C1 segment of cervical spinal cord (tissue), 14 donors: ENCODE measurements at places on chromosomes 4 and X.
A peak's percentile ranks its signal among the peaks of the same experiment; 100 is the strongest.

DNA sequence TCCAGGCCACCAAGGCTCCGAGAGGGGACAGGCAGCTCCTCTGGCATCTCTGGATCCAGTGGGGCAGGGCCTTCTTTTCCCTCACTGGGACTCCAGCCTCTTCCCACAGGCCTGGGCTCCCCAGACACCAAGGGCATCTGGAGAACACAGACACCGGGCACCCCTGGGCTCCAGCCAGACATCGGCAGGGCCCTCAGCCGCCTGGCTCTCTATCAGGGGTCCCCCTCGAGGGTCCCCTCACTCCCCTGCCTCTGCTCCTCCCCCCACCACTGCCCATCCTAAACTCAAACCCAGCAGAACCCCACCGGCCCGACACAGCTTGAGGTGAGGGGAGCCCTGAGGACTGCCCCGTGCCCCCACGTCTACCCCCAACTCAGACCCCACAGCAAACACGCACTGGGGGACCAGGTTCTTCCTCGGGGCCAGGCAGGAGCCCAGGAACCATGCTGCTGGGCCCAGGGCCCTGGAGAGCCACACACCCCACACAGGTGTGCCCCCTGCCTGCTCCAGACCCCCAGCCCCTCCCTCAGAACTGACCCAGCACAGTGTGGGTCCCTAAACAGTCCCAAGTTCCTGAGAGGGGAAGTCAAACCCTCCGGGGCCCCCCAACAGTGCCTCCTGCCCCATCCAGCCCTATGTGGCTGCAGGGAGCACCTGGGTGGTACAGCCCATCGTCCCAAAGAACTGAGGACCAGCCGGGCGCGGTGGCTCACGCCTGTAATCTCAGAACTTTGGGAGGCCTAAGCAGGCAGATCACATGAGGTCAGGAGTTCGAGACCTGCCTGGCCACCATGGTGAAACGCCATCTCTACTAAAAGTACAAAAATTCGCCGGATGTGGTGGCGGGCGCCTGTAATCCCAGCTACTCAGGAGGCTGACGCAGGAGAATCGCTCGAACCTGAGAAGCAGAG is 86.8 kb downstream of the FAM53A start:
- no peak for DNase-seq

GRCh38 chrX:37783305-37783704 is 3.4 kb downstream of the CYBB start:
- DNase-seq, result peak; percentile 1

DNA sequence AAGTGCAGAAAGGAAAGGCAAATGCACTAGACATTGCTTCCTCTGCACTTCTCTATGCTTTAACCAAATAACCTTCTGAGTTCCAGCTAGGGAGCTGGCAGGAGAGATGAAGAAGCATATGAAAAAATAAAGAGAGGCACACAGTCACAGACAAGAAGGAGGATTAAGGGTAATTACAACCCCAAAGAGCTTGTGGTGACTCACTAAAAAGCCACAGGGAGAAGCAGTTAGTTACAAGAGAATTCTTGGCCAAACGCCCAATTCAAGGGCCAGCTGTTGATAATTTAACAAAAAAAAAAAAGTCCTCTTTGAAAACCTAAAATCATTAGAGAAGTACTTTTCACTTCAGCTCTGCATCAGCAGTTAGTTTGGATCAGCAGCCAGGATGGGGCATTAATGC is 478.0 kb downstream of the KCNIP4 start:
- DNase-seq, result no peak

- DNase-seq, result no peak
Observed at GRCh38 chr4:1613099-1613495, 71.0 kb downstream of the FAM53A start.

GRCh38 chr4:78561677-78562076 is 10.1 kb downstream of the ANXA3 start:
- no peak for DNase-seq
